ENCODE measurements at places on chromosomes 6 and 20.

- DNase-seq: no peak
Observed at GRCh38 chr6:76026101-76026500, 46.4 kb downstream of the IMPG1 start.

GRCh38 chr6:89494131-89494793, 61.3 kb downstream of the ANKRD6 start:
- DNase-seq: no peak

DNA sequence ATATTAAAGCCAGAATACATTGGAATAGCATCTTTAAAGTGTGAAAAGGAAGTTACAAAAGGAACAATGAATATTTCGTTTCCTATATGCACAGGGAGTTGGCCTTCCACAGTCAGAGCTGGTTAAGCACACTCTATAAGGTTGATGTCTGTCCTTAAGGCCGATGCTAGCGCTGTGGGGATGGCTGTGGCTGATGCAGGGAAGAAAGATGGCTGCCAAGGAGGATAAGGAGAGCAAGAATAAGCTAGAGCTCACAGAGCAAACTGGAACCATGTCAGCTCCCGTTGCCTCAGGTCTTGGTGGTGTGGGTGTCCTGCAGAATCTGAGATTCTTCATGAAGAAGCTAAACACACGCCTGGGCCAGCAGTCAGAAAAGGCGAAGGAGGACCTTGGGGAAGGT, 20.8 kb upstream of the STX11 start:
- no peak for DNase-seq

- no peak for DNase-seq
Observed at GRCh38 chr6:168054765-168055560, 24.0 kb downstream of the FRMD1 start.

DNA sequence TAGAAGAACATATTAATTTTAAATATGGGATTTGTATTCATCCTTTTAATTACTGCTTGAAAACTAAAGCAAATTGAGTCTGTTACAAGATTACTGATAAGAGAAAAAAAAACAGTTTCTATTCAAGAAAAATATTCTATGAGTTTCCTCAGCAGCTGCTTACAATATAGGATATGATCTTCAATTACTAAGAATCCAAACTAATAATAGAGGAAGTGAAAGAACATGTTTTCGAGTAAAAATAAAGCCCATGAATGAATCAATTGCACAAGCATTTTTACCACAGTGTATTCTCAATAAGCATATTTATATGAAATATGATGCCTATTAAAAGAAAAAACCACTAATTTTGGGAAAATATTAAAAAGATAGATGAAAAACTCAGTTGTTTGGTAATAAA, 63.4 kb downstream of the AHI1 start:
- DNase-seq: no peak

DNA sequence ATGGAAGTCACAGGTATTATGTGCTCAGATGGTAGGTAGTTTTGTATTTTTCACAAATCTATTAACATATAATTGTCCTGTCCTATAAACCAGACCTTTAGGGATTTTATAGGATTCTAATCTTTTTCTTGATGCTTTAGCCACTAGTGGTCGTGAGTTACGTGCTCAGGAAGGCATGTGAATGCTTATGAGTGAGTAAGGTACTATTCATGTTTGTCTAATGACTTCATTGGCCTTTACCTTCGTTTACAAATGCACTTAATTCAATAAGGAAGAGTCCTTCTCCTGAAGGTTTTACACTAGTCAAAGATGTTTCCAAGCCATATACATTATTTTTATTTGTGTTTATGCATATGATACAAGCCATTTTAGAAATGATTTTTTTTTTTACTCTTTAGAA, 23.0 kb downstream of the PACRG start:
- peak; percentile 39 for DNase-seq

DNA sequence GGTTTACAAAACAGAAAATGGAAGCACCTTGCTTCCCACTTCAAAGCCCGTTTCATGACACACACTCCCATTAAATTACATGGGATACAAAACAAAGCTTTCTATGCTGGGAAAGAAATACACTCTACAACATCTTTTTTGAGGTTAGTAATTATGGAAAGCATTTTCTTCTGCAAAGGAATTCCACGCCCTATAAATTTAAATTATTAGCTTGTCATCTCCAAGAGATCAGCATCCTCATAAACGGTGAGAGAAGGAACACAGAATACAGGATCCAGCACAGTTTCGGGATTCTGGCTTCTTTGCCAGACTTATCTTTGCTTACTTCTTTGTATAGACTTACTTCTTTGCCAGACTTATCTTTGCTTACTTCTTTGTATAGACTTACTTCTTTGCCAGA, 1.3 kb upstream of the SMPDL3A start:
- DNase-seq: no peak

GRCh38 chr6:15267221-15267620, 21.4 kb downstream of the JARID2 start:
- no peak for DNase-seq

DNA sequence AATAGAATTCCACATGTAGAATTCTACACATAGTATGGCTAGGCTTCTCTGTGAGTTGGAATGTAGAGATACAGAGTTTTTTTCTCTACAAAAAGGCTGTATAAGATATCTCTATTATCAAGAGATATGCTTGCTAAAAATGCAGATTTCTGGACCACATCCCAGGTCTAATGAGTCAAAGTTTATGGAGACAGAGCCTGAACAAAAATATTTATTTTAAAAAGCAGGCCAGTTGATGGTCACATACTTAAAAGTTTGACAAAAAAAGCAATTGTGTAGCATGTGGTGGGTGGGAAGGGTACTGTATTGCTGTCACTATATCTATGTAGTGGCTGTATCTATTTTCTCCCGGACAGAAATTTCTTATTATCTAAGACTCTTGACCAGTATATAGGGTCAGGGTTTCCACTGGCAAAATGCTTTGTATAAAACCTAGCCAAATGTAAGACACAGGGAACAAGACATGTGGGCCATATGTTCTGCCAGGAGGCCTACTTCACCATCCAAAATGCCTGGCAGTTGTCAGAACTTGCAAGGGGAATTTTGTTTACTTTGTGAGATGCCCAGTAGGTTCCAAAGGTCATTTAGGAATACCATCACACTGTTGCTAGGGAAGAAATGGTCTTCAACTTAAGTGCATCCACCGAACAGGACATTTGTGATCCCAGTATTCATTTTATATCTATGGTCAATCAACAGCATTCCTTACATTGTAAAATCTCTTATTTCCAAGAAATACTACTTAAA, 60.6 kb downstream of the SHPRH start:
- DNase-seq: no peak

DNA sequence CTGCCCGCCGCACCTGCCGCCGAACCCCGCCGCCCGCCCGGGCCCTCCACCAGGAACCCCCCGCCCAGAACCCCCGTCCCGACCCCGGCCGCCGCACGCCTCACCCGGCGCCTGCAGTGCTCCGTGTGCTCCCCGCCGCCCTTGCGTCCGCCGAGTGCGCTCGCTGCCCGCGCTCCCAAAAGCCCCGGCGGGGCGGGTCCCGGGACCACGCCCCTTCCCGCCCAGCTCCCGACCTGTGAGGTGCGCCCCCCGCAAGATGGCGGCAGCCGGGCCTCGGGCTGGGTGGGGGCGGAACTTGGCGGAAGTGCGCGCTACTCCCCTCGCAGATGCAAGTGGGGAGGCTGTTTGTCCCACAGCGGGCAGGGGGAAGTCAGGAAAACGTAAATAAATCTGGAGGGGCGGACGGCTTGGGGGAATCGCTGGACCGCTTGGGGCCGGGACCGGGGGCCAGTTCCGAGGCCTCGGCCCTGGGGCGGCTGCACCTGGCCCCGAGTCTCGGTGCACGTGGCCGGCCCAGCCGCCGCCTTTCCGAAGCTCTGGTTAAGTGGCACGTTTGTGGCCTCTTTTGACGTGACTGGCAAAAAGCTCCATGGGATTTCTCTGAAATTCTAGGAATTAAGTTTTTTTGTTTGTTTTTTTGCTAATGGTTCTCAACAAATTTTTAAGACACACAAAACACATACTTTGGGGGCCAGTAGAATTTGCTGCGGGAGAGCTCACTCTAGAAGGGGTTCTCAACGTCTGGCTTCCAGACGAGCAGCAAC, at the start of gene EZR:
Gene EZR (minus strand): TSS at position 156 of the 764 bp plus-strand sequence. CDS start 1,275 bp downstream, outside the sequence.
- no peak for DNase-seq

DNA sequence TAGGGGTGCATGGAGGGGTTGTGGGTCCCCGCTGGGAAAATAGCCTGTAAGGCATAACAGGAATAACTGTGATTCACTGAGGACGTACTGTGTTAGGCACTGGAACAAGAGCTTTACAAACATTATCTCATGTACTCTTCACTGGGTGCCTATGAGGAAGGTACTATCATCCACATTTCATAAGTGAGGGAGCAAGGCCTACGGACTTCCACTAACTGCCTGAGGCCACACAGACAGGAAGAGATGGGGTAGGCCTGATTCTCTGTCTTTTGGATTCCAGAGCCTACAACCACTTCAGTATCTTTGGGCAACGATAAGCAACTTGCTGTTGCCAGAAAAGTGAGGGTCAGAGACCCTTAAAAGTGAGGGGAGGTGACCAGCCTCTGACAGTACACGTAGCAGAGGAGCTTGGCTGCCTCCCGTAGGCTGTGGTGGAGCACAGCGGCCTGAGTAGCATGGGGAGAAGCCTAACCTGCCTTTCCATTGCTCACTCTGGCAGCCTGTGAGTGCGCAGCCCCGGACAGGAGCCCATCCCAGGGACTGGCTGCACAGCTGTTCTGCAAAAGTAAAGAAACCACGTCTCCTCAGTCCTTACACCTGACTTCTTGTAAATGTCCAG, 30.4 kb downstream of the PSMB1 start:
- DNase-seq: no peak

DNA sequence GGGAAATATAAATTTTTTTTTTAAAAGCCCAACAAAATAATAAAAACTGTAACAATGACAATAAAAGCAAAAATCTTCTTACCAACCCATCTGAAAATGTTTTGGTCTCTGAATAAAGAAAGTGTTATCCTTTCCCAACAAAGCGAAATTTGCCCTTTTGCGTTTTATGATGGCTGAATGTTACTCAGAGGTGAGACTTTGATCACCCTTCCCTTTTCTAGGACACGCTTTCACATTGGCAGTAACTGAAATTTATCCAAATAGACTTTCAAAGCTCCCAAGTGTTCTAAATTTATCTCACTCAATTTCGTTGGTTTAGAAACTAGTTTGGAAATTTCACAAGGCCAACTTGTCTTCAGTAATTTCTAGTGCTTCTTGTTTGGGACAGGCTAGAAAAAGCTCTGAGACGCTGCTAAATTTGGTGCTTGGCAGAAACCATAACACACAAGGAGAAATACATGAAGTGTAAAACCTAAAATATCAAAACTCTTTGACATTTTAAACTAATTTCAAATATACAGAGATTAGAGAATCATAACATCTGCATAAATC, 354.5 kb upstream of the CITED2 start:
- DNase-seq: no peak

DNA sequence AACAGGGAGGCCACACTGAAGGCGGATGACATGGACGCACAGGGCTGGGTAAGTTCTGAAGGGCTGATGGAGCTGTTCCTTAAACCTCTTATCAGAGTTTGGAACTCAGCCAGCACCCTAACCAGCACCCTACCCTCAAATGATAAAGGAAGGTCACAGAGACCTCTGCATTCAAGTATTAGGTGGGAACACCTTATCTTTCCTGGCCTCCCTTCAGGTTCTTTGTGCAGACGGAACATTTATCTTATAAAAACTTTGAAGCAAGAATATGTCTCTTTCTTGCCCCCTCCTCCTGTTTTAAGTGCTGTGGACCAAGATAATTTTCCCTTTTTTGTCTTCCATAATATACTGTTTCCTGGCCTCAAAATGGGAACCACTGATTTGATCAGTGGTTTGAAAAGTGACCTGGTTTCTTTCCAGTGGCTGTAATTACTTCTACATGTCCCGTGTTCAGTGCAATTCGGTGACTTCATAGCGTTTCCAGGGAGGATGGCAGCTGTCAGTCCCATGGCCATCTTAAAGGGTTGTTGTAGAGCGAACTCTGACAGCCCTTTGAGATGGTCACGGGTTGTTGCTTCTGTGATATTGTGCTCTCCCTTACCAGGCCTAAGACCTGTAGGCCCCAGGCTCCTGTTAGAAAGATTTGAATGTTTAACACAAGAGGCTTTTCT, 213.2 kb upstream of the MYLIP start:
- DNase-seq: no peak

- DNase-seq: no peak
Observed at GRCh38 chr6:119986934-119987549, 637.5 kb upstream of the MAN1A1 start.

DNA sequence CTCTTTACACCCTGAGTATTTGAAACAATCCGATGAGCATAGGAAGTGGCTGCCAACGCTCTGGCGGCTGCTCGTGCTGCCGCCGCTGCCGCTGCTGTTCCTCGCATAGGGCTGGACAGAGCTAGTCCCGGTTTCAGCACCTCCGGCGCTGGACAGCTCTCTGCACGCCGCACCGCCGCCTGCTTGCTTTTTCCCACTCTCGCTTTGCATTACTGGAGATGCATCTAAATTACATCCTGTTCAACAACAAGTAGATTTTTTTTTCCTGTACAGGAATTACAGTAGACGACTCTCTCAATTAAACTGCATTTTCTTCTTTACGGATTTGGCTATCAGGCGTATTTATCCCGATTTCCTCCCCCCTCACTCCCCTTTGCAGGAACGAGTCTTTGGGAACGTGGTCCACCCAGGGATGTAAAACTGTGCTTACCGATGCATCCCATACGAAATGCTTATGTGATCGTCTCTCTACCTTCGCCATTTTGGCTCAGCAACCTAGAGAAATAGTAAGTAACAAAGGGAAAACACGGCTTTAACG, 563.8 kb downstream of the LMBRD1 start:
- peak; percentile 25 for DNase-seq

DNA sequence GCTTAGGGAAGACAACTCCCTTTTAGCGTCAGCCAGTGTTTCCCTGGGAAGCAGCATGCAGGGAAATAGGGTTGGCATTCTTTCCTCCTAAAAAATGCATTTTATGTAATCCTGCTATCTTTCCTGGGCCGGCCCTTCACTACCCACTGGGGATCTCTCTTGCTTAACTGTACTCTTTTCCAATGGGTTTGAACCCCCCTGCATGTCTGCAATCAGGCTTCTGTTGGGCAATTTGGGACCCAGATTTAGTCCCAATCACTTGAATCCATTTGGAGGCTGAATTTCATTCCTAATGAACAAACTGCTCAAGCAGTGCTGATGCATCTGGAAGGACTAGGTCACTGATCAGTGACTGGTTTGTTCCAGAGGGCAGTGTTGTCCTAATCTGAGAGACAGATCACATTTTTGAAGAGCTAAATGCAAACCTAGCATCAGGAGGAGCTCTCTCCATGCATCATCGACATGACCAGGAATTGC, 152.0 kb downstream of the TSHZ2 start:
- no peak for DNase-seq

DNA sequence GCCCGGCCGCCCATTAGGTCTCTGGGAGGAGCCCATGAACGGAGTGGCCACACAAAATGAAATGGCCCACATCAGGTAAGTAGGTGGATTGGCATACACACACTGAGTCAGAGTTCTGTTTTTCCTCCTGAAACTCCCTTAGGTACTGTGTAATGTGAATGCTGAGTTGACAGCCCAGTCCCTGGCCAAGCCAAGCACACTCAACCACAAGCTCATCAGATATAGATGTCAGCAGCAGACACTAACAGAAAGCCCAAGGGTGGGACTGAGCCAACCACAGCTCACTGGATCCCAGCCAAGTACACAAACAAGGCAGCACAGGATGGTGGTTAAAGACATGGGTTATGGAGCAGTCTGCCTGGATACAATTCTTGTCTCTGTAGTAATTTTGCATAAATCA, 403.4 kb downstream of the GJA1 start:
- DNase-seq: peak; percentile 89
